ENCODE measurements at places on chromosomes 2 and 18.

DNA sequence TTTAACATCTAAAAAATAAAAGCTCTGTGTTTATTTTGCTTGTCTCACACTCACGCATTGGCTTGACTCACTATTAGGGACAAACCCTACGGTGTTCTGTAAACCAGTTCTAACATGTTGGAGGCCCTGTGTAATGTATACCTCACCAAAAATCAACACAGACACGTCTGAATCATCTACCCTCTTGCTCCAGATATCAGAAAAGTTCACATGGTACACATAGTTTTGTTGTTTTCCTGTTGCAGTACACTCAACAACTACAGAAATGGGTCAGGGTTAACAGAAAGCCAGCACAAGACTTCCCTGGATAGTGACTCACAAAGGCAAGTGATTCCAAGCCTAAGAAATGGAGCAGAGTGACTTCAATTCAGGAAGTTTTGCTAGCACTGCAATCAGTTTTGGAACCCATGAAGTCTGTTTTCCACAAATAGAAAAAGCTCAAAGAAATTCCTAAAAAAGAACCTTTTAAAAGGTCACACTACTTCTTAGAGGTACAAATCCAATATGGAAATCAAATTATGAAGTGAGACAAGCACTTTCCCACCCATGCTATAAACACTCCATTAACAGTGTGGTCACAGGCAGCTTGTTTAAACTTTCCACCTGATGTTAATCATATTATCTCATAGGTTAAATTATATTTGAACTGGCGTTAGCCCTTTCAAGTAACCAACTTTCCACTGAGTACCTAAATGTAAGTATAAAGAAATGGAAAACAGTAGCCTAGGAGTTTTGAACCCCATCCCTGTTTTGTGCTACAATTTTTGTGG, 87.4 kb downstream of the GAREM1 start:
- peak; percentile 69 for DNase-seq

- DNase-seq = no peak
Observed at GRCh38 chr2:31082002-31082401, 56.2 kb downstream of the GALNT14 start.

GRCh38 chr2:239400596-239401066, at the start of gene HDAC4:
Gene HDAC4, minus strand, starts transcription at chr2:239401020. Its CDS starts 48,321 bp downstream, at chr2:239352699.
- no peak for DNase-seq

- DNase-seq = no peak
Observed at GRCh38 chr2:166032361-166032760, 78.8 kb upstream of the TTC21B start.

DNA sequence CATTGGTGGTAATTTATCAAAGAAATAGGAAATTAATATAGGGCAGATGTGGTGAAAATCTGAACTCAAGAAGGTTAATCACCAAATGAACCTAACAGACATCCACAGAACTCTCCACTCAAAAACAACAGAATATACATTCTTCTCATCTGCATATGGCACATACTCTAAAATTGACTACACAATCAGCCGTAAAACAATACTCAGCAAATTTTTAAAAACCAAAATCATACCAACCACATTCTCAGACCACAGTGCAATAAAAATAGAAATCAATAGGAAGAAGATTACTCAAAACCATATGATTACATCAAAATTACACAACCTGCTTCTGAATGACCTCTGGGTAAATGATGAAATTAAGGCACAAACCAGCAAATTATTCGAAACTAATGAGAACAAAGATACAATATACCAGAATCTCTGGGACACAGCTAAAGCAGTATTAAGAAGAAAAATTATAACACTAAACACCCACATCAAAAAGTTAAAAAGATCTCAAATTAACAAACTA, 31.0 kb downstream of the RBM43 start:
- DNase-seq = no peak

DNA sequence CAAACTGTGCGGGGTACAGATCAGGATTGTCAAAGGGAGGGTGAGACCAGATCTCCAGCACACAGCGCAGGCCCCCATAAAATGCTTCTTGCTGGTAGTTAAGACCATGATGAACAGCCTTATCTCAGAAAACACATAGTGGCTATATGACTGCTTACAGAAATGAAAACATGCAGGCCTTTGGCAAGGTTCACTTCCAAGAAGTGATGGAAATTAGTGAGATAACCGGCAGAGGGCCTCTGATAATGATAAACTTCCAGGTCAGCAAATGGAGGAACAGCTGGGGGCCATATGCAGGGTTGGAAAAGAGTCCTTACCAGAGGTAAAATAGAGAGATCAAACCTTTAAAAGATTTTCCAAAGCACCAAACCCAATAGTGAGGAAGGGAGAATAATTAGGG, 46.6 kb downstream of the CFAP221 start:
- no peak for DNase-seq

- DNase-seq = no peak
Observed at GRCh38 chr2:201777869-201778268, 2.9 kb downstream of the ALS2 start.

- DNase-seq = no peak
Observed at GRCh38 chr18:67770520-67770919, 254.0 kb upstream of the DSEL start.

GRCh38 chr2:48445091-48445725, 84.7 kb upstream of the STON1 start:
- no peak for DNase-seq

DNA sequence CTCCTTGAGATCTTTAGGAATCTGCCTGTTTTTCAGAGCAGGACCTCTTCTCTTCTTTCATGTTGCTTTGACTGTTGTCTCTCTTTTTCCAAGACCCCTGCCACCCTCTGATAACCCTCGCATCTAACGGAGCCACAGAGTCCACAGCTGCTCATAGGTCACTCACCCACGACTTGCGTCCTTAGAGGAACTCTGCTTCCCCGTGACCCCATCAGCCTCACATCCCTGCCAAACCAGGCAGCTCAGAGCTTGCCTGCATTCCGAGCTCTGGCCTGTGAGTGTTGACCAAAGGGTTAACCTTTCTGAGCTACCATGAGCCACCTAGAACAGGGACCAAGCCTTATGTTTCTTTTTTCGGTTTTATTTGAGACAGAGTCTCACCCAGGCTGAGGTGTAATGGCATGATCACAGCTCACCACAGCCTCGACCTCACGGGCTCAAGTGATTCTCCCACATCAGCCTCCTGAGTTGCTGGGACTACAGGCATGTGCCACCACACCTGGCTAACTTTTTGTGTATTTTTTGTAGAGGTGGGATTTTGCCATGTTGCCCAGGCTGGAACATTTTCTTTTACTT, 36.4 kb downstream of the CABLES1 start:
- DNase-seq = no peak

DNA sequence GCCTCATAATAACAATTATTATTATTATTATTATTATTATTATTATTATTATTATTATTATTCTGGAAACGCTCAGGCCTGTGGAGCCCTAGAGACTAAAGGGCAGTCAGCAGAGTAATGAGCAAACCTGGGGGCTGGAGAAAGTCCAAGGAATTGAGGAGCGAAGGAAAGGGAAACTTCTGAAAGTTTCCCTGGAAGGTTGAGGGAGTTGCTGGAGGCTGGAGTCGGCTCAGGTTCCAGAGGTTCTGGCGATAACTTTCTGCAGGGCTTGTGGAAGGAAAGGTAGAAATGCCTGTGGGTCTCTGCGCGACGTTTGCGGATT, 9.2 kb downstream of the POU3F3 start:
- DNase-seq = no peak

DNA sequence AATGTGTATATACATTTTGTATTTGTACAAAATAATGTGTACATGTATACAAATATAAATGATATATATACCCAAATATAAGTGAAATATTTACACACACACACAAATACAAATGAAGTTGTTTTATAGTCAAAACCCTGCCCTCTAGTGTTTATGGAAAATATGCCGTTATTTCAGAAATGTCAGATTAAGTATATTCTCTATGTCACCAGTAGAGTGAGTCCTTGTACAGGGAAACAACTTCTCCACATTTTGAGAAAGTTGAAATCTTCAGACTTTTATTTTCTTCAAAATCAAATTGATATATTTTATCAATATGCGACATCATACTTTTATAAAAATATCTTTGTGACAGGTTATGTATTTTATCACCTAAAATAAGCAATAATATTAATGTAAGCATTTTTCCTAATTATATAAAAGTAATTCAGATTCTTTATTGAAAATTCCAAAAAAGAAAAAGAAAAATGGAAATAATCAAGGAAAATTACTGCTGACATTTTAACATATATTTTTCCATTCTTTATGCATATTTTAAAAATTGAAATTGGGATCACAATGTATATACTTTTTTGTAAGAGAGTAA, 22.4 kb downstream of the ARL6IP6 start:
- peak; percentile 58 for DNase-seq

DNA sequence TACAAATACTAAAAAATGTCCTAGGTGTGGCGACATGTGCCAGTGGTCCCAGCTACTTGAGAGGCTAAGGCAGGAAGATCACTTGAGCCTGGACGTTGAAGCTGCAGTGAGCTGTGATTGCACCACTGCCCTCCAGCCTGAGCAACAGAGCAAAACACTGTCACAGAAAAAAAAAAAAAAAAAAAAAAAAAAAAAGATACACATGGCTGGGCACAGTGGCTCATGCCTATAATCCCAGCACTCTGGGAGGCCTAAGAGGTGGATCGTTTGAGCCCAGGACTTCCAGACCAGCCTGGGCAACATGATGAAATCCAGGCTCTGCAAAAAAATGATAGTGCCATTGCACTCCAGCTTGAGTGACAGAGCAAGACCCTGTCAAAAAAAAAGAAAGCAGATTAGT, 13.7 kb downstream of the KANSL1L start:
- no peak for DNase-seq

DNA sequence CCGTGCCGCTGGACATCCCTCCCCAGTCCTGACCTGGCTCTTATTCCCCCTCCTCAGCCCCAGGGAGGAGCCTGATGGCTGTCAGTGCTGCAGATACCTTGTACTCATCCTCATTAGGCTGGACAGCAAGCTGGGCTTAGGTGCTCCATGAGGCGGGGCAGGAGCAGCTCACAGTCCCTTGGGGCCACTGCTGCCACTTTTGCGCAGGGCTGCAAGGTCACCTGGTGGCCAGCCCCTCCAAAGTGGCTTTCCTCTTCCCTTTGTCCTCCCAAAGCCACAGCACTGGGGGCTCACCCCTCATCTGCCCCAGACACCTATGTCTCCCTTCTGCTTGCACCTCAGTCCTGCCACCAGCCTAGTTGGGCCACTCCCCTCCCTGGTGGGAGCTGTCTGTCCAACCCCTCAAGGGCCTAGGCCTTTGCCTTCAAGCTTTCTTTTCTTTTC, 60.8 kb downstream of the FAM168B start:
- no peak for DNase-seq

GRCh38 chr2:26560892-26561291, 80.3 kb downstream of the CIB4 start:
- DNase-seq = no peak

DNA sequence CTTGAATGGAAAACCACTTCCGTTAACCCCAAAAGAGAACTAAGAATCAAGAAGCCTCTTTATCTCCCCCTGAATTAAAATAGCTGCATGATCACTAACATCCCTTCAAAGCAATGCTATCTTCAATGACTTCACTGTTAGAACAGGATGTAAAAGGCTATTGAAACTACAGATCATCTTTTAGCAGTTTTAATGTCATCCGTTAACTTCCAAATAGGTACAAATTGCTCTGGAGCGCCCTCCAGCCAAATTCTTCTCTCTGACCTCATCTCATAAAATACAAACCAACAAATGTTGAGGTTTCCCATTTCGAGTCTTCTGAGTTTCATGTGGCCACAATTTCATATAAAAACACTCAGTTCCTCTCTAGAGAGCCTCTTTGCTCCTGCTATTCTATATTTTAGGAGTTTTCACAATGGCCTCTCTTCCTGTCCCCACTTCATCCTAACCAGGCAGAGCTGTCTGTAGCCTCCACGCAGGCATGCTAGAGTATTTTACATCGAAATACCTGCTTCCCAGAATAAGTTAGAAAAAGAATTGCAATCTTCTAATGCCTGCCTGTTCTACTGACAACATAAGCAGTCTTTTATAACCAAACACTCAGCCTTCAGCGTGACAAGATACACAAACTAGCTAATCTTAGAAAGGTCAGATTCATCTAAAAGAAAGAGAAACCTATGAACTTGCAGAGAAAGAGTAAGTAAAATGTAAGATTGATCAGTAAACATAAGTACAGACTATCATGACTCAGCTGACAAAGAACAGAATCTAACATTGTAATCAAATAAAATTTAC, 37.9 kb downstream of the B4GALT6 start:
- no peak for DNase-seq

GRCh38 chr2:47606172-47606571, 176.8 kb upstream of the MSH6 start:
- DNase-seq = no peak

DNA sequence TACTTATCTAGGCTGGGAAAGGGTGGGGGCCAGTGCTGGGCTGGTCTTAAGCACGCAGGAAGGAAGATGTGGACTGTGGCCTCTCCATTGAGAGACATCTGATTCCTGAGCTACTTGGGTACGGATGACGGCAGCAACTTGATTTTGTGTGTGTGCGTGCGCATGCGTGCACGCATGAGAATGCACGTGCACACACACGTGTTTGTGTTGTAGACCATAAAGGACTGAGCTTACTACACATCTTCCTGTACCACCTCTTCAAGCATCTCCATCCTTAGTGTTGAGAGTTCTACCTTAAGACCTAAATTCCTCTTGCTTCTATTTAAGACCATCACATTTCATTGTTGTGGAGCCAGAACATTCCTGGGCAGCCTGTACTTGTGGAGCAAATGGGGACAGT, 9.5 kb downstream of the WNT6 start:
- DNase-seq = no peak

- DNase-seq = no peak
Observed at GRCh38 chr2:219087848-219088247, 27.1 kb upstream of the IHH start.

- DNase-seq = no peak
Observed at GRCh38 chr18:12257996-12258718, 4.0 kb downstream of the CIDEA start.

GRCh38 chr18:58898010-58898799, 33.5 kb downstream of the ZNF532 start:
- no peak for DNase-seq

Data from HS-5 (cell line).